Lower lobe of right lung (tissue), 2 donors: ENCODE measurements at places on chromosomes 7 and 10. TPM values are rescaled to one million over a fixed set of nuclear protein-coding genes. Genes with fewer than 3 reads are reported as not detected.
A peak's percentile ranks its signal among the peaks of the same experiment; 100 is the strongest.

The VSIR gene
- total RNA-seq: 117 TPM

The ACBD7 gene
- not detected for total RNA-seq

The TBRG4 gene
- 54.3 TPM for total RNA-seq

The WASHC2A gene
- total RNA-seq: 59.6 TPM

The GNAT3 gene
- not detected for total RNA-seq

The STMP1 gene
- total RNA-seq: 24.3 TPM

- H3K27me3 ChIP-seq: peaks cover 8% of the 10 kb centered on the region
- H3K4me3 ChIP-seq: no peak overlapping the region
- H3K36me3 ChIP-seq: no peaks in the 10 kb centered on the region
Measured at GRCh38 chr10:1294748-1295147, 238.6 kb downstream of the WDR37 start.

DNA sequence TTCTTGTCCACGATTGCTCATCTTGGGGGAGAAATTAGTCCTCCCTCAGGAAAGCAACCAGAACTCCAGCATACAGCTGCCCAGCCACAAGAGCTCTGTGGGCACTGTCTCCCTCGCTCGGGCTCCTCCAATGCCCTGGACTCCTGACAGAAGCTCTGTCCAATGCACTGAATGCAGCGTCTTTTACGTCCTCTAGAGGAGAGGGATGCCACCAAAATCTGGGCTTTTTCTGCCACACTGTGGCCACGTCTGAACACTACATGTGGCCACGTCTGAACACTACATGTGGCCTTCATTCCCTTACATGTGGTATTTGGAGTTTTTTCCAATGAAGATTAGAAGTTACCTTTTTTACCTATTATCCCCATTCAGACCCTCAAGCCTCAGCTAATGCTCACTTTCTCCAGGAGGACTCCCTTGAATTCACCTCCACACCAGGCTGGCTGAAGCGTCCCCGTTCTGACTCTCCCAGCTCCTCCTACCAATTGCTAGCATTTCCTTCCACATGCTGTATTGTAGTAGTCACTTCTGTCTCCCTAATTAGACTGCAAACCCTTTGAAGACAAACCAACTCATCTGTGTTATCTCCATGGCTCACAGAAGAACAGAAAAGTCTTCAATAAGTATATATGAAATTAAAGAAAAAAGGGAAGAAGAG, 134.3 kb upstream of the PDE1C start:
- peak overlapping the region; percentile 32 for H3K4me3 ChIP-seq
- H3K27me3 ChIP-seq: no peaks in the 10 kb centered on the region
- H3K36me3 ChIP-seq: no peaks in the 10 kb centered on the region
- DNase-seq: no peak

GRCh38 chr10:5490698-5491464, 8.5 kb downstream of the CALML5 start:
- H3K27ac ChIP-seq: no peak overlapping the region
- no peaks in the 10 kb centered on the region for H3K27me3 ChIP-seq
- no peak overlapping the region for H3K4me3 ChIP-seq
- no peaks in the 10 kb centered on the region for H3K4me1 ChIP-seq

DNA sequence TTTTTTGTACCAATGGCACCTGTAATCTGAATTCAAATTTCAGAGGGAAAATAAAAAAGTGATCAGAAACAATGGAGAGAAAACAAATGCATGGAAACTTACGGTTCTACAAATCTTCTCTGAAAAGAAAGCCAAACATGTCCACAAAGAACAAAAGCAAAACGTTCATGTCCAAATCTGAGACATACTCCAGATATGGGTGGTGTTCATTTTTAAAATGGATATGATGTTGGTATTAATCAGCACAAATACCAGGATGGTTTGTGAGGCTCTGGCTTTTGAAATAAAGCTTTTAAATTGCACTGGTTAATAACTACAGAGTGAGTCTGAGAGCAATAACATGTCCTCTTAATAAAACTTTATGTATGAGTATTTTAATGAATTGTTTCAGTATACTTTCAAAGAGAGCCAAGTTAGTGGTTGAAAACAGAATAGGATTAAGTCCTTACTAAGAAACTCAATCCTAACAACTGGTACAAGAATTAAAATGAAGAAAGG, 366.4 kb downstream of the INHBA start:
- no peaks in the 10 kb centered on the region for H3K27me3 ChIP-seq
- no peak overlapping the region for H3K27ac ChIP-seq
- no peak overlapping the region for H3K4me3 ChIP-seq

DNA sequence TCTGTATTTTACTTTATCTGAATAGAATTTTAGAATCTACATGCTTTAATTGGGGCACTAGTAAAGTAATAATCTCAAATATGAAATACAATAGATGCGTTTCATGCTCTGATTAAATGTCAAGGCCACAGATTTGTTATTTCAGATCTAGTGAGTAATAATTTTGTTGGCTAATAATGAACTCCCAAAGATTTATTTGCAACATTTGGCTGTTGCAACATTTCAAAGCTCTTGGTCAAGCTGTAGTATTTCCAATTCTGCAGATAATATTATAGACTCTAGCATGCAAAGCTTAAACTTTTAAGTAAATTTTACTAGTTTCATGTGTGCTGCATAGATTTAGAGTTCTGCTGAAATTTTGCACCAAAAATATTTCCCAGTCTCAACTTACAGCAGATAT, 16.7 kb downstream of the LRRN3 start:
- DNase-seq: no peak
- H3K4me3 ChIP-seq: no peak overlapping the region
- no peaks in the 10 kb centered on the region for H3K27me3 ChIP-seq

GRCh38 chr7:72447465-72448204, 35.5 kb upstream of the CALN1 start:
- H3K36me3 ChIP-seq: no peaks in the 10 kb centered on the region
- no peak for DNase-seq
- no peak overlapping the region for H3K4me3 ChIP-seq
- no peaks in the 10 kb centered on the region for H3K4me1 ChIP-seq
- H3K27me3 ChIP-seq: peaks cover 13% of the 10 kb centered on the region

DNA sequence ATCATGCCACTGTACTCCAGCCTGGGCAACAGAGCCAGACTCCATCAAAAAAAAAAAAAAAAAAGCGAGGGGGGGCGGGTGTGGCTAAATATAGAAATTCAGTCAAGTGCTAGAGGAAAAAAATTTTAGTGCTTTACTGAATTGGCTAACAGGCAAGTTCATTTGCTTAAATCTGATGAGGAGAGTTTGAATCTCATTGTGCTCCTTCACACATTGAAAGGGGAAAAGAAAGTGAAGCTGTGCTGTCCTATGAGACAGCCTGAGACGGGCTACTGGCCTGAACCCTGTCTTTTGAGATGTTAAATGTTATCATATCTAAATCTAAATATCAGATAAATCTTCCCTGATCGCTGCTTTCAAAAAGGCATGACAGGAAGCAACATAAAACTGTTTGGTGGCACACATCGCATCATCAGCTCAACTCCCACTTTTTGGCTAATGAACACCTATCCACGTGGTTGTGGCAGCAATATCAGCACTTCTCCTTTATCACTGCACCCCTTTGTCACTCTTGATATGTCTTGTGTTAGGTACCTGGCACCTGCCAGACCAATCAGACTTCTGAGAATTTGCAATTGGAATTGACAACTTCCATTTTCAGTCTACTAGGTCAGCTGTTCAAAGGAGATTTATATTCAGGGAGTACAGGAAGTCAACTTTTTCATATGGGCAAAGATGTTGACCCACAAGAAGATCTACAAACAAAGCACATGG, 14.0 kb upstream of the IFIT1B start:
- no peaks in the 10 kb centered on the region for H3K36me3 ChIP-seq
- no peak for DNase-seq
- H3K4me3 ChIP-seq: no peak overlapping the region

- no peaks in the 10 kb centered on the region for H3K4me1 ChIP-seq
- H3K36me3 ChIP-seq: no peaks in the 10 kb centered on the region
- no peak overlapping the region for H3K4me3 ChIP-seq
- H3K27ac ChIP-seq: no peak overlapping the region
- no peaks in the 10 kb centered on the region for H3K27me3 ChIP-seq
Measured at GRCh38 chr7:83267141-83267631, 104.5 kb upstream of the PCLO start.

DNA sequence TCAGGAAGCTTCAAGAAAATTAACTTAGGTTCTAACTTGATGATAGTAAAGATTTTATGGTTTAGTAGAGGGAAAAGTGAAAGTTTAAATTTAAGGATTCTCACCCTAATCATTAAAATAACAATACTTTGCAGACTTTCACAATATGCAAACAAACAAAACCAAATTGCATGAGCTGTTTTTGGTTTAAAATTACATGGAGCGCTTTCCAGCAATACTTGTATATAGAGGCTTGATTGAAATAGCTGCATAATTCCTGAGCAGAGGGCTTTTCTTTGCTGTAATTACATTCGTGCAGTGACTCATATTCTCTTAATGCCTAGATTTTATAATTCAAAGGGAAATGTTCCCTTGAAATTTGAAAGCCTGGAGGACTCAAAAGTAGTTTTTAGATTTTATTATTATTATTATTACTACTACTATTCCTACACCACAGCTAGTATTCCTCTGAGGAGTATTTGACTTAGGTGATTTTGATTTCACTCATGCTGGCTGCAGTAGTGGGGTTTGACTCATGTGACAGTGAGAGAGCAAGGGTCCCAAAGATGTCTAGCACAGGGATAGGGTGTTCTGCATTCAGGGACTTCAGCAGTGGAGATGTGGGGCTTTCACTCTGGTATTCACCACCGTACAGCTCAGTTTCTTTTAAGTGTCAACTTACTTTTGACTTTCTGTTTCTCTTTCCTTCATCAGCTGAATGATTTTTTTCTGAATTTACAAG, 138.1 kb downstream of the ADAM22 start:
- no peak overlapping the region for H3K4me3 ChIP-seq
- H3K27me3 ChIP-seq: no peaks in the 10 kb centered on the region
- no peak overlapping the region for H3K27ac ChIP-seq
- H3K36me3 ChIP-seq: no peaks in the 10 kb centered on the region

GRCh38 chr10:454860-455259, 234.6 kb downstream of the DIP2C start:
- no peak for DNase-seq
- H3K4me1 ChIP-seq: peaks cover 4% of the 10 kb centered on the region
- H3K27ac ChIP-seq: no peak overlapping the region
- H3K36me3 ChIP-seq: no peaks in the 10 kb centered on the region
- H3K27me3 ChIP-seq: no peaks in the 10 kb centered on the region

DNA sequence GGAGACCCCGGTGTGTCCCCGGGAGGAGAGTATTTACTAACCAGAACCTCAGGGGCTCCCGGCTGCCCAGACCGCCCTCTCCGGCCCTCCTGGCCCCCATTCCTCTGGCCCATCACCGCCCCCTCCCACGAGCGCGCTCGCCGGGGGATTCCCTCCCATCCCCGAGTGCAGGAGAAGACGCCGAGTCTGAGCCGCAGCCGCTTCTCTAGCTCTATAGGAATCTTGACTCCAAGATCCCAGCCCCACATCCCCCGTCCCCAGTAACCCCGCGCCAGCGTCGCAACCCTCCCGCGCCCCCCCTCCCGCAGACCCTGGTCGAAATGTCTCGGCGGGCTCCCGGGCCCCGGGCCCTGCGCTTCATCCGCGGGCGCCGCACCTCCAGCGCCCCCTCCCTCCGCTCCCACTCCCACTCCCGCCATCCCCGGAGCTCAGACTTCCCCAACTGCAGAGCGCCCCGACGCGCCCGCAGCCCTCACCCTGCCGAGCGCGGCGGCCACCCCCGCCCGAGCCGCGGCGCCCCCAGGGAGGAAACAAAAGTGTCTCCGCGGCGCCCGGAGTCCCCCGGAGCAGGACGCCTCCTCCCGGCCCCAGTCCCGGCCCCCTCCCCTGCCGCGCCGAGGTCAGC, 541 bp downstream of the ELMO1 start:
- H3K4me3 ChIP-seq: peak overlapping the region; percentile 79
- peak overlapping the region; percentile 97 for H3K27ac ChIP-seq
- H3K36me3 ChIP-seq: no peaks in the 10 kb centered on the region
- no peak for DNase-seq
- peaks cover 43% of the 10 kb centered on the region for H3K4me1 ChIP-seq

DNA sequence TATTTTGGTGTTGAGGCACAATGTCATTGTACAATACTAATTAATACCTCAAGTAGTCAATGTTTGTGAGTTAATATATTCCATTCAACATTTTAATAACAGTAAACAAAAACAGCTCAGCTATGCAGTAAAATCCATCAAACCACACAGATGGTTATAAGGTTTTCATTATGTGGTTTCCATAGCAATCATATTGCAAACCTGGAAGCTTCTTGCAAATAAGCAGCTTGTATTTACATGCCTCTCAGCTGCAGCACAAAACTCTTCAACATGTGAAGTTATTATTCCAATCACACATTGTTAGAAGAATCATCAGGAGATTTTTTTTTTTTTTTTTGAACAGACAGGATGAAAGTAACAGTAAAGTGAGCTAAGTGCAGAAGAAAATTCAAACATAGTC, 170.2 kb downstream of the SKAP2 start:
- H3K27ac ChIP-seq: no peak overlapping the region
- H3K4me1 ChIP-seq: peaks cover 21% of the 10 kb centered on the region
- no peak overlapping the region for H3K4me3 ChIP-seq
- H3K27me3 ChIP-seq: no peaks in the 10 kb centered on the region
- H3K36me3 ChIP-seq: no peaks in the 10 kb centered on the region
- DNase-seq: no peak
